Stimulated activated CD4-positive, alpha-beta T cell treated with anti-CD3 and anti-CD28 coated beads, Interleukin-15, amount 100 ng/mL, for 24 hours (primary cell): ENCODE measurements at places on chromosomes 1 and 21.

GRCh38 chr1:17120962-17121837 lies 1.9 kb upstream of the PADI2 start:
- no peak for DNase-seq

DNA sequence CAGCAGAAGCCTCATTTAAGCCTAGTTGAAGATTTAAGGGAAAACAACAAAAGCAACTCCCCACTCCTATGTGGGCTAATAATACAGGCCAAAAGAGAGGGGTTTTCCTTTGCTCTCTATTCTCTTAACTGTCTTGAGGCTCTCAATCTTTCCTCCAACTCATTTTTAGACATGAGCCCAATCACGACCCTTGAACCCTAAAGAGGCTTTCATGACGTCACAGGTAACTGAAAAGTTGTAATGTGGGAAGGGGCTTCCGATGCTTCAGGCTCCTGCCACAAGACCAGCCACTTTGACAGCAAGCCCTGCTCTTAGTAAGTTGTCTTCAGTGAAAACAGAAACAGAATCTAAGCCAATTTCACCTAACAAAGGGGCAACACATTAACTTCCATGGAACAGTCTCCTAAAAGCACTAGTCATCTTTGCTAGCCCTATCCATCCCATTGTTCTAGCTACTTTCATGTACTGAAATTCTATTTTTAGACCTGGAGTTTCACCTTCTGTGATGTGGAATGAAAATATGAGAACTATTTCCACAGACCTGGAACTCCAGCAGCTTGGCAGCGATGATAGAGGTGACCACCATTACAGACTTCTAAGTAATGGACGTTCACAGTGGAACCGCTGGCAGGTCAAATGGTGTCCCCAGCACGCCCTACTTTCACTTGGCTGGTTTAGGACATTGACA lies 36.3 kb downstream of the GPR161 start:
- DNase-seq = no peak

GRCh38 chr1:151336556-151336955 lies 9.3 kb upstream of the PI4KB start:
- DNase-seq = no peak

DNA sequence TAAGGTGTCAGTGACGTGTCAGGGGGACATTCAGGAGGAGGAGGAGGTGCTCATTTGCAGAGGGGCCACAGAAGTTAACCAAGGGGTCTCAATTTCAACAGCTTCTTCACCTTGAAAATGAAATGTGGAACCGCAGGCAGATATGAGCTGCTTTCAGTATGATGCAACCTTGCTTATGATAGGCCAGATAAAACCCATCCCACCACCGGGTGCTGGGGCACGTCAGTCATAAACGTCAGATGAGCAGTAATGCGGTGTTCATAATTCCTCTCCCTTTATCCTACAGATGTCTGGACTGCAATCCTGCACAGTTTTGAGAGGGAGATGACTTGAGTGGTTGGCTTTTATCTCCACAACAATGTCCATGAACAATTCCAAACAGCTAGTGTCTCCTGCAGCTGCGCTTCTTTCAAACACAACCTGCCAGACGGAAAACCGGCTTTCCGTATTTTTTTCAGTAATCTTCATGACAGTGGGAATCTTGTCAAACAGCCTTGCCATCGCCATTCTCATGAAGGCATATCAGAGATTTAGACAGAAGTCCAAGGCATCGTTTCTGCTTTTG lies 1.7 kb downstream of the PTGFR start:
- no peak for DNase-seq

- no peak for DNase-seq
Observed at GRCh38 chr1:4856396-4856795, 202.0 kb downstream of the AJAP1 start.

- no peak for DNase-seq
Observed at GRCh38 chr1:193367863-193368262, 181.4 kb upstream of the B3GALT2 start.

GRCh38 chr1:26378879-26379251 lies 6.3 kb upstream of the ZNF683 start:
- DNase-seq = no peak

DNA sequence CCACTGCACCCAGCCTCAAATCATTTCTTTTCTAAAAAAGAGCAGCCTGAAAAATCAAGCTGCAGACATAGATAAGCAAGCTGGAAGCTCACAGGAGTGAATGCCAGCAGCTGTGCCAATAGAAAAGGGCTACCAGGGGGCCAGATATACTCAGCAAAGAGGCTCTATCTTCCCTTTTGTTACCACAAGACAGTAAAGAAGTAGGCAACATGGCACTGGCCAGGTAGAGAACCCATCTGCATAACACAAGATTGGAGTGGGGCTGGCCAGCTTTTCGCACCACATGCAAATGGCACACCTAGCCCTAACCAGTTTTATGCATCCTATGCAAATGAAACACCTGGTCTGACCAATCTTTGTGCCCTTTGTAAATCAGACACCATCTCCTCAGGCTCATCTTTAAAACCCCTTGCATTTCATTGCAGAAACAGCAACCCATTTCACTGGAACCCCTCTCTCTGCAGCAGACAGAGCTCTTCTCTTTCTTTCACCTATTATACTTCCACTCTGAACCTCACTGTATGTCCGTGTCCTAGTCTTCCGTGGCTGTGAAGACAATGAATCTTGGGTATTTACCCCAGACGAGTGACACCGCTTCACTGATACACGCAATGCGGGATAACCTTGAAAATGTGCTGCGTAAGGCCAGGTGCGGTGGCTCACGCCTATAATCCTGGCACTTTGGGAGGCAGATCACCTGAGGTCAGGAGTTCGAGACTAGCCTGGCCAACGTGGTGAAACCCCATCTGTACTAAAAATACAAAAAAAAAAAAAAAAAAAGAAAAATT lies 15.1 kb downstream of the CASP9 start:
- DNase-seq = no peak

- DNase-seq = no peak
Observed at GRCh38 chr1:15736892-15737261, 819 bp downstream of the SLC25A34 start.

GRCh38 chr21:44365251-44365966 lies 12.0 kb downstream of the TRPM2 start:
- DNase-seq = no peak

DNA sequence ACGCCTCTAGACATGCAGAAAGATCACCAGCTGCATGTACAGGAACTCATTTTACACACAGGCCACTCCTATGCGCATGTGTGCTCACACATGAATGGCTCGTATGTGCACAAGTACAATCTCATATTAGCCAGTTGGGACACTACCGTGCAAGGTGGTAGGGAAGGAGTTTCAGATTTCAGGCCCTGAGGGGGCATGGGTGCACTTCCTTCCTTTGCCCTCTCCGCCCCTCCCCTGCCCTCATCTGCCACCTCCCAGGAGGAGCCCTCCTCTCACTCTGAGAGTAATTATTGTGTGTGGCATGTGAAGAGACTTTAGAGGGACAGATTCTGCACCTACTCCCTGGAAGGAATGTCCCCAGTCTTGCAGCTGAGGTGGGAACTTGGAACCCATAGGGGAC lies 14.8 kb downstream of the EDN2 start:
- DNase-seq = no peak

- no peak for DNase-seq
Observed at GRCh38 chr1:78831731-78832360, 174.7 kb downstream of the ADGRL4 start.
